ENCODE measurements at places on chromosomes 2 and 18.

DNA sequence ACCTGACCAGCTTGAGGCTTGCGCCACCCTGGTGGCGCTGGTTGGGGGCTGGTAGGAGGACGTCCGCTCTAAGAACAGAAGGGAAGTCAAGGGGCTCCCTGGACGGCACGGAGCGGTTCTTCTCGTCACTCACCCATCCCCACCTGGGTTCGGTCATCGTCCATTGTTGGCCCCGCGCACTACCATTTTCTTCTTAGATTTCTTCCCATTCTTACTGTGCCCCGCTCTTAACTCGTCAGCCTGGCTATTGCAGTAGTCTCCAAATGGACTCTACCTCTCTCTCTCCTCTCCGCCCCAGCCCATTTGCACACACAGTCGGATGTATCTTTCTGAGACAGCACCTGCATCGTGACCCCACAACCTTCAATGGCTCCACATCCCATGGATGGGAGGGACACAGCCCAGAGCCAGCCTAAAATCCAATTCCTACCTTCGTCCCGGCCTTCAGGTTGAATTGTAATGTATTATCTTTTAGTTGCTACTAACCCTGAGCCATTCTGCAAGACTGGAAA lies 814 bp upstream of the RAB1A start:
- DNase-seq = no peak

- no peak for DNase-seq
Observed at GRCh38 chr2:231785822-231786176, 446 bp upstream of the COPS7B start.

DNA sequence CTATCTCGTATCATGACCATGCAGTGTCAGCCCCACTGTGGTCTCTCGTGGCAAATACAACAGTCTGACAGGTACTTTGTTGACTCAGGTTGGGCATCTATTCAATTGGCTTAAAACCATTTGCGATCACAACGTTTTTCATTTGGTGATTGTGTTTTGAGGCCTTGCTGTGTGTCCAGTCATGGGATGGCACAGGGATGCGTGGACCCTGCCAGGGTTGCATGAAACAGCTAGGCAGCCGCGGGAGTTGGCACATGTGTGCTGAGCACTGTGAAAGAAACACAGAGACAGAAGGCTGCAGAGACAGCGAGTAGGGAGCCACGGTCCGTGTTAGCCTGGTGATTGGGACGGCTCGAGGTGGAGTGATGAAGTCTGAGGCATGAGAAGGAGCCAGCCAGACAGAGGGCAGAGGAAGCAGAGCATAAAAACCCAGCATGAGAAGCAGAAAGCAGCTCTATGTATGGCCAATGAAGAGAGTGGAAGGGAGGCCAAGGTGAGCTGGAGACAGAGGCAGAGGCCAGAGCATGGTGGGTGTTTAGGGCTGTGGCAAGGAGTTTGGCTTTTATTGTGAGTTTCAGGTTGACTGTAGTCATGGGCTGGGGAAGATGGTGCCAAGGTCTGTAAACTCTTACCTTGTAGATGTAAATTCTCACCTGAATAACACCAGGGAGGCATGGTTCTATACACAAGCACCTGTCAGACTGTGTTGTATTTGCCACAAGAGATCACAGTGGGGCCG lies 31.8 kb upstream of the IL1R1 start:
- no peak for DNase-seq

DNA sequence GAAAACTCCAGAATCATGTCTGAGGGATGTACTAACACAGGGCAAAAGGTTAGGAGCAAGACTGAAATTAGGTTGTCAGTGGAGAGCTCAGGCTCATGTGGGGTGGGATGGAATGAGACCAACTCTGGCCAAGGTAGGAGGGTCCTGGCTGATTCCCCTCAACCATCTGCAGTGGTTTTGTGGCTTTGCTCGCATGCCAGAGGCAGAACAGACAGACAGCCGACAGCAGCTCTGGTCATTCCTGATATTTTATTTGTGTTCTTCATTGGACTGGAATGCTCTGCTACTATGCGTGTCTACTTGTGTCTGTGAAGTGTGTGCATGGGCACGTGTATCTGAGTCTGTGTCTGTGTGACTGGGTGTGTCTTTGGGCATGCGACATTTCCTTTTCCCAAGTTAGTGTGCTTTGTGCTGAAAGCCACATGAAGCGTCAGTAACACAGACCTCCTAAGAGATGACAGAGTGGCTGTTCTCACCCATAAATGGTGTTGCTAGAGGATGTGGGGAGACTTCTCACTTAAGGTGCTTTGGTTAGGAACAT lies 239.5 kb downstream of the CNTNAP5 start:
- no peak for DNase-seq

- DNase-seq = no peak
Observed at GRCh38 chr2:113847144-113847543, 42.7 kb upstream of the ACTR3 start.

GRCh38 chr18:44817831-44818473 lies 137.3 kb downstream of the SETBP1 start:
- DNase-seq = no peak

- DNase-seq = no peak
Observed at GRCh38 chr18:2958819-2959298, 54.1 kb downstream of the LPIN2 start.
